ENCODE measurements at places on chromosomes 7 and 10. TPM values are rescaled to one million over a fixed set of nuclear protein-coding genes. Genes with fewer than 3 reads are reported as not detected.

- DNase-seq: peak; percentile 67
These were observed 73.2 kb upstream of the SHH start for GRCh38 chr7:155885167-155886155.

GRCh38 chr7:132345030-132345429 lies 231.2 kb downstream of the PLXNA4 start:
- DNase-seq: no peak

GRCh38 chr10:12741360-12741804 lies 260.1 kb downstream of the CCDC3 start:
- no peak for DNase-seq

The SYPL1 gene
- 145 TPM for total RNA-seq

DNA sequence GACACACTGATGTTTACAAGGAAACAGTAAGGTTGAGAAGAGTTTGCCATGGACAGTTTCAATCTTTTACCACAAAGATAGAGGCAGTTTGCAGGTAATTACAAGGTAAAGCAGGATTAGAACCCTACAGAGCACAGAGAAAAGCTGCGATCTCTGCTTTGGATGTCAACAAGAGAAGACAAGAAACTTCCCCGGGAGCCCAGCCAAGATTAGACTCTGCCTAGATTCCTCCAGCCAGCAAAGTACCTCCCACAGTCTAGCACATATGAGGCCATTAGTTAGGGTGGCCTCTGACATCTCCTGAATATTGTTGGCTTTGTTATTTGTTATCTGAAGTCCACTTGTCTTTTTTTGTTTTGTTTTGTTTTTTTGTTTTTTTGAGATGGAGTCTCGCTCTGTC lies 178.1 kb downstream of the CALN1 start:
- no peak for DNase-seq

Data from stomach (tissue), 19 donors.